ENCODE measurements at places on chromosomes 1 and 21.
A peak's percentile ranks its signal among the peaks of the same experiment; 100 is the strongest.

DNA sequence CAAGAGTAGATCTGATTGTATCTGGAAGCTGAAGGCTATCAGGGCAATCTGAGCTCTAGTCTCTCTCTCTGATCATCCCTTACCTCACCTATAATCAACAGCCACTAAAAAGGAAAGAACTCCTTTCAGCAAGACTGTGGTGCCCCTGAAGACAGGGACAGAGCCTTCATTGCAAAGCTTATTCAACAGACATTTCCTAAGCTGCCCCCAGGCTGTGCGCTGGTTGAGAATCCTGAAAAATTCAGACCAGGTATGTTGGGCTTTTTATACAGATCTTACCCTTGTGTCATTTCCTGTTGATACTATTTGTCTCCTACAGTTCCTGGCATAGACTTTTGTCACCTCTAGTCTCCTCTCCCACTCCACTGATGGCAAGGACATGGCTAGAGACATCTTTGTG, 63.3 kb upstream of the PLA2G4A start:
- DNase-seq, result no peak

DNA sequence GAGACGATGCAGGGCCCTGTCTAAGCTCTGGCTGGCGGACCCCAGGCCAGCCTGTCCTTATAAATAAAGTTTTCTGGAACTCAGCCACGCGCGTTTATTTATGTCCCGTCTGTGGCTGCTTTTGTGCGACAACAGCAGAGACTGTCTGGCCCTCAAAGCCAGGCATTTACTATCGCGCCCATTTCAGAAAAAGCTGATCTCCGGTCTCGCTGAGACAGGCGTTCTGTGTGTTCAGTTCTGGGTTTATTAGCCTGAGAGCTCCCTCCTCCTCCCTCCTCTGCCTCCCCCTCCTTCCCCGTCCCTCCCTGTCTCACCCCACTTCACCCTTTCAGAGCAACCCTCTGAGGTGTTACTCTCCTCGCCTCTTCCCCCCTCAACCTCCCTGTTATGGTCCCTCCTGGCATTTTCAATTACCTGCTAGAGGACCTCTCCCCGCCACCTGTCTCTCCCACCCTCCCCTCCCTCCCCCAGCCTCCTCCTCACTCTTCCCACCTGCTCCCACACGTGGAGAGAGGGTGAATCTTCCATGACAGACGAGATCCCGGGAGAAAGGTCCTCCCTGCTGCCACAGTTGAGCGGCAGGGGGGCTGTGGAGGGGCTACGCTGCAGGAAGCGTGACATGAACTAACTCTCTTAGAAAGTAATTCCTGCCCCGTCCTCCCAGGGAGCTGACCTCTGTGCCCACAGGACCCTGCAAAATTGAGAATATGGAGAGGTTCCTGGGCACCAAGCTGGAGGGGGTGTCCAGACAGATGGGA, 59.9 kb downstream of the SPSB1 start:
- no peak for DNase-seq

DNA sequence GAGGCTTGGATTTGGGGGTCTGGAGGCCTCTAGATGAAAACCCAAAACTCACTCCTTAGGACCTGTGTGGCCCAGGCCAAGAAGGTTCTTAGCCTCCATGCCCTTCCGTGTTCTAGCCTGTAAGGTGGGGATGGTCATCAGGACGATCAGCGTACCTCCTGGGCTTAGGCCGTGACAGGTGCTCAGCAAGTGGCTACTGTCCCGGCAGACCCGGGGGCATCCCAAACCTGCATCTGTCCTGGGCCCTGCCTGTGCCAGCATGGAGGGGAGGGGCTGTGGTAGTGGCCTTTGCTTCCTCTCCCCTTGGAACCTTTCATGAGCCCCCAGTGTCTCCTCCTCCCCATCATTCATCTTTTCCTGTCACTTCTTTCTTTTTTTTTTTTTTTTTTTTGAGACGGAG, 22.7 kb upstream of the TRAPPC10 start:
- DNase-seq, result no peak

- DNase-seq, result no peak
These were observed 548.1 kb downstream of the BRINP3 start for GRCh38 chr1:189929501-189930099.

DNA sequence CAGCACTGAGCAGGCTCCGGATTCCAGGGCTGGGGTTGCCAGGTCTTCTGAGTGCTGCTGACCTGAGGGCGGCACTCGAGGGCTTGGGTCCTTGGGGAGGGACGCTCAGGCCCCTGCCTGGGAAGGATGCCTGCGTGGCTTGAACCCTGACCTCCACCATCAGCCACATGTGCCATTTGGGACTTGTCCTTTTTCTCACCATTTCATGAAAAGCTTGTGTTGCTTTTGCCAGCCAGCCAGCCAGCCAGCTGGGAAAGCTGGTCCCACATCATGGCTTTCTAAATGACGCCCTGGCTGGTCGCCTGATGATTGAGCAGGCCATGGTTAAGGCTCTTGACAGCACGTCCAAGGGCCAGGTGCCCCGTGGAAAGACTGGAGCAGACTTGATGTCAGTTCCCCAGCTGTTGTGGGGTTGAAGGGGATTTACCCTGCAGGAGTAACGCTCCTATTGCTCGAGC, 168.7 kb downstream of the CAMTA1 start:
- DNase-seq, result no peak

GRCh38 chr1:36351227-36351977, 28.0 kb upstream of the EVA1B start:
- no peak for DNase-seq

- DNase-seq, result no peak
These were observed 21.7 kb downstream of the INKA2 start for GRCh38 chr1:111717450-111717849.

DNA sequence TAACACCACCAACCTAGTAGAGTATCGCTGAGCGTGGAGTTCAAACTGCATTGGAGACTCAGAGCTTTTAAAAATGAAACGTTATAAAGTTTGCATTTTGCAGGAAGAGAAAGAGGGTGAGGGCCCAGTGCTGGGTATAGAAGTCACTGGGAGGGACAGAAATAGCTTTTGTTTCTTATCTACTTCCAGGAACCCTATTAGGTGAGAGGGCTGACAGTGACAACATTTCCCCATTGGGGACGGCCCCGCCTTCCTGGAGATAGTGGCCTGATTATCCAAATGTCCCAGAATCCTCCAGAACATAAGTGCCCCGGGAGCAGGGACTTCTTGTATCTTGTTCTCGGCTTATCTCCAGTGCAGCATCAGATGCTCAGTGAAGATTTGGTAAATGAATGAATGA, 574.9 kb downstream of the PTPRU start:
- no peak for DNase-seq

DNA sequence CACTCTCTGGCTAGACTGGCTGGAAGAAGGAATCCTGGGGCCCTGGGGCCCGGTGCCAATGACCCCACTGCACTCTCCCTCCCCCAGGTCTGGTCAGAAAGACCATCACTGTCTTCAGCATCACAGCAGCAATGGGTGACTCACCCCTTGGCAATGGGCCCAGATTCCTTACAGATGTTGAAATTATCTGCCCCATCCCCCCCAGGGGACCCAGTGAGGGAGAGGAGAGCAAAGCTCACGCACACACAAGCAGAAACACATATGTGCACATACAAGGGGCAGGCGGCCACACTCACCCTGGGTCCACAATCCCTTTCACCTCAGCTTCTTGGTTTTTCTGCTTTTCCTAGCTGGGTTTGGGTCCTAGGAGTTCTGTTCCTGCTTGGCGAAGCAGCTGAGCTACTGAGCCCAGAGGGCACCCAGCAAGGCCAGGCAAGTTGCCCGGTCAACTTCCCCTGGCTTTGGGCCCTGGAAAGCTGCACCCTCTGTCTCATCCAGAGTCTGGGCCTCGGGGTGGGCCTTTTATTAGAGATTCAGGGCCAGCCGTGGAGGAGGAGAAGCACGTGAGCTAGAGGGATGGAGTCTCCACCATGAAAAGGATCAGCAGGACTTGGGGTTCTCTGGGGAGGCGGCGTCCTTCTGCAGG, 2.6 kb downstream of the COL16A1 start:
- peak; percentile 42 for DNase-seq

GRCh38 chr21:37032877-37033471, 26.5 kb downstream of the RIPPLY3 start:
- DNase-seq, result no peak

DNA sequence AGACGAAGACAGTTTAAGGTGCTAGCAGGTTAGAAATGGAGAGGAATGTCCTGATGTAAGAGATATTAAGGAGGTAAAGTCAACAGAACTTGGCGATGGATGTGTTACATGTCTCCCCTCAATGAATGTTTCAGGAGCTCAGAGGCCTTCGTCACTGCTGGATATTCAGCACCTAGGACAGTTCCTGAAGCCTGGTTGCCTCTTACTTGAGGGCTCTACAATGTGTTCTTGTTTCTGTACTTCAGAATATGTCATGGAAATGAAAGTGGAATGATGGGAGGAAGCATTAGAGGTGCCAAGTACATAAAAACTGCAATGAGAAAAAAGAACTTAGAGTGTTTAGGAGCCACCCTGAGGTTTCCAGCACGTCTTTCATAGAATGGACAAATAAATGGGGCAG, 17.7 kb downstream of the TNR start:
- DNase-seq, result peak; percentile 59

DNA sequence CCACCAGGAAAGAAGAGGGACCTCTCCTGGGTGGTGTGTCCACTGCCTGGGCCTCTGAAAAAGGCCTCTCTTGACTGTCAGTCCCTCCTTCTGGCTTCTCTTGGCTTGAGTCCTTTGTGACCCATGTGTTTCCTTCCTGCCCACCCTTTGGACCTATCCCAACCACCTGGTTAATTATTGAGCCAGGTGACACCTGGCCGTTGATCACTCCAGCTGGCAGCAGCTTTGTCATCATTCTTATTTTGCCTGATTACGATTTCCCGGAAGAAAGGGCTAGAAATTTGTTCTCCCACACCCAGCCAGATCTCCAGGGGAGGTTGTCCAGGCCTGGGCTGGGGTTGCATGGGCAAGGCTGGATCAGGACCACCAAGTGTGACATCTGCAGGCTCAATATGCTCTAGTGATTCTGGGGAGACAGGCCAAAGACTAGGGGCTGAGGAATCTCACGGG, 24.8 kb downstream of the CSF1 start:
- no peak for DNase-seq

DNA sequence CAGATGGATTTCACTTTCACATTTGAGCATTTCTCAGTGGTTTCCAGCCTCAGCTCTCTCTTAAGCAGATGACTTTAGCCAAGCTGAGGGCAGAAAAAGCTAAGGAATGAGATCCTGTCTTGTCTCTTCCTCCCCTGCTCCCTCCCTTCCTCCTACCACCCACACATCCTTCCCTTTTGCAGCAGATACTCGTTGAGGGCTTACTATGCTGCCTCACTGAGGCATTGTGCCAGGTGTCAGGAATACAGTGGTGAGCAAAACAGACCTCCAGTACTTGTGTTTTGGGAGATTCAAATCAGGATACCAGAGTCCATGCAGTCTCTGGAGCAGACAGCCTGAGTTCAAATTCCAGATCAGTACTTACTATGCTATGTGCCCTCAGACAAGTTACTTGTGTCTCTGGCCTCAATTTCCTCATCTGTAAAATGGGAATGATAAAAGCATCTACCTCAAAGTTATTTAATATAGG, 43.2 kb downstream of the KIF26B start:
- no peak for DNase-seq

GRCh38 chr1:64245495-64245894, 42.1 kb downstream of the UBE2U start:
- no peak for DNase-seq

DNA sequence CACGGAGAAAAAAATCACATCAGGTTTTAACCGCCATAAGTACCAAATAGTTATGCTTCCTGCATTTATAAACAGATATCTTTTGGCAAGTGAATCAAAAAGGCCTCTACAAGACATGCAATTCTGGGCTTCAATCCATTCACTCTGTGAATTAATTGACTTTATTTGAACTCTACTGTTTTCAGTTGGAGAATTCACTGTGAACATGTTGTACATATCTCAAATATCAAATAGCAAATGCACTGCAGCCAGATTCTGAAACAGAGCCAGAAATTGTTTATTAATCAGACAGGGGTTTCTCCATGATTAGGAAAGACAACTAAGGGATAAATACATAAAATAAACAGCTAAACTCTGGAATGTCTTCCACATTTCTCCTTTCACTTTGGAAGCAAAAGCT, 445.4 kb upstream of the NFIA start:
- no peak for DNase-seq

DNA sequence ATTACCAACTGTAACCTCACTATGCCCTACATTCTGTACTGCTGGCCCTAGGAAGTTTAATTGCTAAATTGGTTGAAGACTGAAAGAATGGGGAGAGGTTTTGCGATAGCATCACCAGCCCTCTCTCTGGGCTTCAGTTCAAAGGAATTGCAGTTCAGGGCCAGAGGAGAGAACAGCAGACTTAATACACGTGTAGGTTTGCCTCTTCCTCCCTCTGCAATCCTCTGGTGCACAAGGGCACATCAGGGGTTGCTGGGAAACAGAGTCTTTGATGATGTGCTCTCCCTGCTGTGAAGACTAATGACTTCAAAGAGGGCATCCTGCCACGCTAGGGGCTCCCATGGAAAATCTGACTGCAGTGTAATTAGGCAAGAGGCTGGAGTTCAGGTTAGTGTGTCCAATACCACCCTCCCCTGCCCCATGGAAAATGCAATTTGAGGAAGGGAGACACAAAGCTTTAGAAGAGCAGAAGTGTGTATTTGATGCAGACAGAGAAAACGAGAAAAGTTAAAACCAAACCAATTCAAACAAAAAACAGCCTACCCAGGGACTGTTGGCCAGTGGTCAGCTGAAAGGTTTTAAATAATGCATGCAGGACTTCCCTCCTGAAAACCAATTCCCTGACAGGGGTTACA, 167.9 kb downstream of the ASTN1 start:
- DNase-seq, result no peak

DNA sequence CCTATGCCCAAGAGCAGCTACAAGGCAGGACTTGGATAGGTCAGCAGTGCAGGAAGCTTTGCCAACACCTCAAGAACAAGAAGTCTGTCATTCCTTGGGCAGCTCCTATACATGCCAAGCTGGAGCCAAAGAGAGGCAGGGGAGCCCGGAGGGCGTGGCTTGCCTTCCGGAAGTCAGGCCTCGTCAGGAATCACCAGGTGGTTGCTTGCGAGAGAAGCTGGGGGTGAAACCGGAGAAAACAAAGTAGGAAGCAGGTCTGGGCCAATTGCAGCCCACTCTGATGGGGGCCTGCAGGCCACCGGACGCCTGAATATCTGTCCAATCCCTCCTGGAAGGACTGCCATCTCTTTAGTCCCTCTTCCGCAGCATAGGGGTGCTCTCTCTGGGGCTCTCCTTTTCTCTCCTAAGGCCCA, 794 bp upstream of the FAM76A start:
- no peak for DNase-seq

- no peak for DNase-seq
These were observed 360.2 kb upstream of the PTBP2 start for GRCh38 chr1:96361271-96361856.

DNA sequence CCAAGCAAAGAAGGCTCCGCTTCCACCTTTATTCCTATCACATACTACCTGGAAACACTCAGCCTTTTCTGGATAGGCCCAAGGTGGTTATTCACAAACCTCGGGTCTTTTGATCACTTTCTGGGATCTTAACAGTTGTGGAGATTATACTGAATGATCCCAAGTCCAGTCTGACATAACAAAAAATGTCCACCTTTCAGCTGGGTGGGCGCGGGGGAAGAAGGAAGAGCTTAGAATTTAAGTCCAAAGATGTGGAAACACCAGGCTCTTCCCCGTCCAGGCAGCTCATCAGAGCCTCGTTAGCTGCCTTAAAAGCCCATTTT, 338 bp upstream of the C1orf53 start:
- DNase-seq, result no peak
